Non-pigmented ciliary epithelial cell (primary cell): ENCODE measurements at places on chromosomes 2 and 18.

DNA sequence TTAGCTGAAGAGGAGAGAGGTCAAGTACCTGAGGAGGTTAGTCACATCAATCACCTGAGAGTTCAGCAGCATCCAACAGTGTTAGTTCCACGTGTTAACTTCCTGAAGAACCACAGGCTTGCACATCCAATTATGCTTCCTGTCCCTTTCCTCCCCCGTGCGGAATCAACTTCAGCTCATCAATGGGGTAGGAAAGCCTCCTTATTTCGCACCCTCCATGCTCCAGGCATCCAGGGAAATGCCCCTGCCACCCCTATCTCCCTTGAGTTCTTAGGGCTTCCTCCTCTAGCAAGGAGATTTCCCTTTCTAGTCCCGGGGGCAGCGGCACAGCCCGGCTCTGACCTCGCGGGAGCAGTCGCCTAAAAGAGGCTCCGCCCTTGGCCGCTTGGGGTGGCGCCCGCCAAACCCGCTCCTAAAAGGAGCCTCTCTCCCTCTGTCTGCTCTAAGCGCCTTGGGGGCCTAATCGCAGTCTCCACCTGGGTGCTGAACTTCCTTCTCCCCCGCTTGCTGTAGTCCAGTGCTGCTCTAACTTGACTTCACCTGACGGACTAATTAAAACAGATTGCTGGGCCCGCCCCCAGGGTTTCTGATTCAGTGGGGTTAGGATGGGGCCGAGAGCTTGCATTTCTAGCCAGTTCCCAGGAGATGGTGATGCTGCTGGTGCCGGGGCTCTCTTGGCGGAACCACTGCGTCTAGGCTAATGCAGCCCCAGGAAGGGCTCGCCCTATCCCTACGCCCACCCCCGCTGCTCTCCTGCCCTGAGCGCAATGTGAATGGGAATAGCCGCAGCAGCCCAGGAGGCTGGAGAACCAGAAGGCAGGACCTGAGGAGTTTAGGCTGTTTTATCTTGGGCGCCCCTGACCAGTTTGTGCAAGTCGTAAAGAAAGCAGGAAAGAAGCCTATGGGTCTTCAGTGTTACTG lies 3.4 kb upstream of the TET3 start:
- DNase-seq: no peak

GRCh38 chr2:222393733-222394267 lies 30.5 kb upstream of the SGPP2 start:
- DNase-seq: no peak

DNA sequence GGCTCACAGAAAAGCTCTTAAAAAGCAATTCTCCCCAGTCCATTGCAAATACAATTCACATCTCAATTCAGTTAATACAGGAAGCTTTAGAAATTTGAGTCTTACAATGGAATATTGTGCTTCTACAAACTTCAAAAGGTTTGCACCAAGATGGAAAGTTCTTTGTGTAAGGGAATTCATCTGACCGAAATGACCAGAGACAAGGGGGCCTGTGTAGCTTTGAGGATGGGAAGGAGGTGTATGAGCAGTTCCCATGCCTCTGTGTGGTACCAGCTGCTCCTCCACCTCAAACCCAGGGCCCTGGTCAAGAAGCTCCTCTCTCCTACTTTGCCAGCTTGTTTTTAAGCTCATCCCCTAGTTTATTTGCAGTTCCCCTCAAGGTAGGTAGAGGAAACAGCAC lies 312.8 kb upstream of the PKDCC start:
- no peak for DNase-seq

DNA sequence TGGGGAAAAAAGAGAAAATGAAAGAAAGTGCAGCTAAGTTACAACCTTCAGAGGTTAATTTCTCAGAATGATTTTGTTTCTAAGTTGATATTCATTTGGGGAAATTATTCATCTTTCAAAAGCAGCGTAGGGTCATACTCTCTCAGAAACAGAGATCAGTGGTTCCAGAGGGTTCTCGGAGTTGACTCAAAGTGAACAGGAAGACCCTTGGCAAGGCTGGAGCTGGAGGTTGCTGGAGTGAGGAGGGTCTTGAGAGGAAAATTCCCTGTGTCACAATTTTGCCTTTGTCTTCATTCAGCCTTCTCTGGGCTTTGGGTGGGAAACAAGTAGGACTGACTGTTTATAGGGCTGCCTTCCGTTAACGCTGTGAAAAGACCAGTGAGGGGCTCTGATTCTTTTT lies 168.2 kb downstream of the ICOS start:
- no peak for DNase-seq

DNA sequence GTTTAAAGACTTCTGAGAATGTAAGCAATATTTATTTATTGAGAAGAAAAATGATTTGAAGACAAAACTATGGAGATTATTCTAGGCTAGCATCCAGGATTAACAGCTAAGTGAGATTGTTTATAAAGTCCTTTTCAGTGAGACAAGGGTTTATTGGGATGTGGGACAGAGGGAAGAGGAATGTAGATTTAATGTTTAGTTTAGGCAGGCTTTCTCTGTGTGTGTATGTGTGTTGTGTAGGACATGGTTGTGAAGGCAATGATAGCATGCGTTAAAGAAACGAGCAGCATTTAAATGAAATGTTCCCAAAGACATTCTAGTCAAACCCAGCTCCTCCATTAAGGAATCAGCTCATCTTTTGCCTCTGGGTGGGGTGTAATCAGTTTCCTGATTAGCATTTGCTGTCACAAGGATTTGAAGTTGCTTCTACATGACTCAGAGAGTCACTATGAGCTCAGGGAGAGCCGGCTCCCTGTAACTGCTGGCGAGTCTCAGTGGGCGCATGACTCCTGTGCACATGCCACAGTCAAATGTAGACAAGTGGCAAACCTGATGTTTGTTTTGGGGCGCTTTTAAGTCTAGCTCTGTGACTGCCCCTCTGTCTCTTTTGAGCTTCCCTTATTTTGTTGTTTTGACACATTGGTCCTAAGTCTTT lies 442.2 kb upstream of the CELF4 start:
- no peak for DNase-seq

GRCh38 chr2:21710496-21710895 lies 586.7 kb downstream of the TDRD15 start:
- no peak for DNase-seq
